ENCODE measurements at places on chromosomes 3 and 15. TPM values are rescaled to one million over a fixed set of nuclear protein-coding genes. Genes with fewer than 3 reads are reported as not detected.

- no peaks in the 10 kb centered on the region for H3K36me3 ChIP-seq
- H3K27me3 ChIP-seq = no peaks in the 10 kb centered on the region
- H3K4me1 ChIP-seq = no peaks in the 10 kb centered on the region
- no peak overlapping the region for H3K4me3 ChIP-seq
- no peak overlapping the region for H3K27ac ChIP-seq
- DNase-seq = no peak
Observed at GRCh38 chr15:33926260-33926659, 42.0 kb upstream of the CHRM5 start.

The CCR8 gene
- 0.77 TPM for total RNA-seq

The MORC1 gene
- total RNA-seq = not detected

- no peak for DNase-seq
- peaks cover 10% of the 10 kb centered on the region for H3K4me1 ChIP-seq
- no peaks in the 10 kb centered on the region for H3K36me3 ChIP-seq
- no peak overlapping the region for H3K4me3 ChIP-seq
Observed at GRCh38 chr3:129052675-129053074, 7.9 kb upstream of the GP9 start.

DNA sequence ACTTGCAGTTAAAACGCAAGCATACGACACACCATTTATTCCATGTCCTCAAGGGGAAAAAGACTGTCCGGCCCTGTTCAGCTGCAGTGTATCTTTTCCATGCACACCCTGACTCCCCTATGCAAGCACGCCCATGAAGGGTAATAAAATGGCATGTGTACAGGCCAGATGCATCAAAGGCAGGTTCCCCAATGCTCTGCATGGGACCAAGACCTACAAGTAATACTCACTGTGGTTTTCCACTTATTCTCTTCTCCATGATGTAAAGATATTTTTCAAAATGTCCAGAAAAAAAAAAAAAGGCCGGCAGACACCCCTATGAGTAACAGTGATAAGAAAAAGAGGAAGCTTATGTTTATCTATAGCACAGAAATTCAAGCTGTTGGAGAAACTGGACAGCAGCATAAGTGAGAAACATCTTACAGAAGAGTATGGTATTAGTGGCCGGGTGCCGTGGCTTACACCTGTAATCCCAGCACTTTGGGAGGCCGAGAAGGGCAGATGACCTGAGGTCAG, 70.8 kb downstream of the MCF2L2 start:
- no peak for DNase-seq
- H3K4me1 ChIP-seq = peaks cover 9% of the 10 kb centered on the region
- no peak overlapping the region for H3K4me3 ChIP-seq
- H3K27me3 ChIP-seq = no peaks in the 10 kb centered on the region

The IFT57 gene
- 29.6 TPM for total RNA-seq

The ILDR1 gene
- total RNA-seq = 0.09 TPM

The EBLN2 gene
- 4.7 TPM for total RNA-seq

The RAD51 gene
- total RNA-seq = 73.5 TPM

- H3K36me3 ChIP-seq = no peaks in the 10 kb centered on the region
- H3K27me3 ChIP-seq = peaks cover 8% of the 10 kb centered on the region
- no peak overlapping the region for H3K4me3 ChIP-seq
- H3K27ac ChIP-seq = no peak overlapping the region
- no peak for DNase-seq
- H3K4me1 ChIP-seq = no peaks in the 10 kb centered on the region
Observed at GRCh38 chr3:50264964-50265485, 3.9 kb upstream of the SEMA3B start.

The RTP4 gene
- 3.1 TPM for total RNA-seq

The PRSS50 gene
- total RNA-seq = not detected

GRCh38 chr3:60854791-60855190, 396.5 kb downstream of the FHIT start:
- DNase-seq = no peak
- no peaks in the 10 kb centered on the region for H3K36me3 ChIP-seq
- H3K27ac ChIP-seq = no peak overlapping the region

The GATA2 gene
- 0.07 TPM for total RNA-seq

GRCh38 chr3:194380326-194380725, 10.8 kb upstream of the LRRC15 start:
- no peaks in the 10 kb centered on the region for H3K36me3 ChIP-seq
- no peak overlapping the region for H3K4me3 ChIP-seq
- H3K4me1 ChIP-seq = no peaks in the 10 kb centered on the region
- DNase-seq = no peak
- no peak overlapping the region for H3K27ac ChIP-seq
- peaks cover 3% of the 10 kb centered on the region for H3K27me3 ChIP-seq

- H3K4me3 ChIP-seq = no peak overlapping the region
- DNase-seq = no peak
- H3K27ac ChIP-seq = no peak overlapping the region
- H3K27me3 ChIP-seq = no peaks in the 10 kb centered on the region
Observed at GRCh38 chr15:52255935-52256334, 39.7 kb downstream of the MYO5C start.

- H3K27me3 ChIP-seq = no peaks in the 10 kb centered on the region
- H3K27ac ChIP-seq = no peak overlapping the region
- H3K36me3 ChIP-seq = no peaks in the 10 kb centered on the region
- no peak overlapping the region for H3K4me3 ChIP-seq
- no peak for DNase-seq
Observed at GRCh38 chr3:130755666-130756065, 9.0 kb upstream of the PIK3R4 start.

GRCh38 chr3:48190911-48191310, 2.7 kb upstream of the CDC25A start:
- H3K27ac ChIP-seq = no peak overlapping the region
- H3K4me1 ChIP-seq = peaks cover 13% of the 10 kb centered on the region
- H3K4me3 ChIP-seq = no peak overlapping the region
- peaks cover 11% of the 10 kb centered on the region for H3K27me3 ChIP-seq
- DNase-seq = no peak

The HIGD2B gene
- total RNA-seq = not detected

GRCh38 chr15:68817304-68818065, 3.2 kb downstream of the ANP32A start:
- peak overlapping the region; percentile 99 for H3K27ac ChIP-seq
- H3K36me3 ChIP-seq = peaks cover 37% of the 10 kb centered on the region
- H3K4me1 ChIP-seq = peaks cover 40% of the 10 kb centered on the region
- DNase-seq = peak; percentile 84
- peak overlapping the region; percentile 96 for H3K4me3 ChIP-seq
- no peaks in the 10 kb centered on the region for H3K27me3 ChIP-seq

DNA sequence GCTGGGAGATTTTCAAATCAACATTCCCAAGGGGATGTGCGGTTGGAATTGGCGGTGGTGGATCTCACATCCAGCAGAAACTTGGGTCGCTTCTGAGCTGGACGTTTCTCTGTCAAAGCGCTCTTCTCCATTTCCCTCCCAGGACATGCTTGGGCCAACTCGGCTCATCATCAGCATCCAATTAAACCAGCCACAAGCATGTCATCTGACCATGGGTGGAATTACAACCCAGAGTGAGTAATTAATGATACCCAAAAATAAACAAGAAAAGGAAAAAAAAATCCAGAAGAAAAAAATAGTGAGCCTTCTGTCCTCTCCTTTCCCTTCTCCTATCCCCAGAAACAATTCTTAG, 111.2 kb downstream of the XXYLT1 start:
- H3K4me3 ChIP-seq = no peak overlapping the region
- H3K4me1 ChIP-seq = peaks cover 24% of the 10 kb centered on the region
- no peak overlapping the region for H3K27ac ChIP-seq
- DNase-seq = no peak
- peaks cover 6% of the 10 kb centered on the region for H3K36me3 ChIP-seq
- H3K27me3 ChIP-seq = no peaks in the 10 kb centered on the region

The CLDN11 gene
- total RNA-seq = not detected

The PIF1 gene
- total RNA-seq = 36.3 TPM

The TARS3 gene
- total RNA-seq = 10.3 TPM

The SNX22 gene
- 0.79 TPM for total RNA-seq

DNA sequence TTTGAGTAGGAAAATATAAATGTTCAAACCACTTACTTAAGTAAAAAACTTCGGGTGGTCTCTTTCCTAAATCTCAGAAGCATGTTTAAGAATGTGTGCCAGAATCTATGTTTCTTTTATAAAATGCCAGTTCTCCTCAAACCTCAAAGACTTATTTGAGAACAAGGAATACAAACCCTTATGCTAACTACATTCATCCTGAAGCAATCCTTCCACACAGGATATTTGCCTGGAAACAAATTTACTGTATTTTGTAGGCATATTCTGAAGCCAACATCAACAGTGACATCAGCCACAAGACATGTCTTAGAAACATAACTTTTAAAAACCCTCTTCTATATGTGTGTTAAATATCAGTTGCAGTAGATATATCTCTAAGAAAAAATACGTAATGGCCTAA, 1077.0 kb downstream of the ROBO1 start:
- H3K4me1 ChIP-seq = no peaks in the 10 kb centered on the region
- H3K36me3 ChIP-seq = no peaks in the 10 kb centered on the region
- no peak overlapping the region for H3K27ac ChIP-seq
- H3K27me3 ChIP-seq = no peaks in the 10 kb centered on the region
- no peak for DNase-seq
- H3K4me3 ChIP-seq = no peak overlapping the region

GRCh38 chr3:105425153-105425502, 58.4 kb downstream of the ALCAM start:
- H3K27ac ChIP-seq = no peak overlapping the region
- peaks cover 4% of the 10 kb centered on the region for H3K27me3 ChIP-seq
- DNase-seq = no peak
- H3K4me3 ChIP-seq = no peak overlapping the region

GRCh38 chr3:178238179-178238578, 298.1 kb upstream of the KCNMB2 start:
- no peak overlapping the region for H3K27ac ChIP-seq
- H3K4me1 ChIP-seq = no peaks in the 10 kb centered on the region
- no peak for DNase-seq
- H3K36me3 ChIP-seq = no peaks in the 10 kb centered on the region
- no peaks in the 10 kb centered on the region for H3K27me3 ChIP-seq

DNA sequence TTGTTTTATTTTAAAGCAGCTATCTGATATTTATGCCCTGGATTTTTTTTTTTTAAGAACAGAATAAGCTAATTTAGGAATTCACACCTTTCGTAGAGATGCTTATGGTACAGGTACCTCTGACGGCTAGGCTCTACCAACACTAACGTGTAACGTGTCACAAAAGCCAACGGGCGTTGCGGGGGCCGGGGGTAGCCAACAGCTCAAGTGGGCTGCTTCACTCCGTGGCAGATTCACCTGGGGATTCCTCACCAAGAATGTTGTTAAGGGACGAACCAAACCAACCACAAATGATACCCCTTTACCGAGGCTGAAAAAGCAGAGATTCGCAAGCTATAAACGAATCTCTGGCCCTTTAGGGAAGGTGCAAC, 1.0 kb downstream of the TMCC1 start:
- H3K27me3 ChIP-seq = no peaks in the 10 kb centered on the region
- H3K4me1 ChIP-seq = peaks cover 46% of the 10 kb centered on the region
- peak overlapping the region; percentile 85 for H3K27ac ChIP-seq
- no peaks in the 10 kb centered on the region for H3K36me3 ChIP-seq

DNA sequence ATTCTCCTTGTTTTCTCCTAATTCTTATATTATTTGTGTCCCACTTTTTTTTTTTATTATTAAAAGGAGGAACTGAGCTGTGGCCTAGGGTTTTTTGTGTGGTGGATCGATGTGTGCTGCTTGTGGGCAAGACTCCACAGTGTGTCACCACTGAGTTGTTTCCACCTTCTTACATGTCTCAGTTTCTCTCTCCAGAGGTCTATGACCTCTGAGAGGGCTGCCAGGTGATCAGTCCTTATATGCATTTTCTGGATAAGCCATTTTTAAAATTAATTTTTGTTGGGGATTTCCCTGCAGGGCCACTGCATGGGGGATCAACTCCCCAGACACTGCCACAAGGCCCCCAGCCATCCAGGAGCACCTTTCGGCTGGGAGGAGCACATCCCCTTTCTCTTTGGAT, 27.8 kb downstream of the IQCF6 start:
- H3K36me3 ChIP-seq = no peaks in the 10 kb centered on the region
- H3K27ac ChIP-seq = no peak overlapping the region
- H3K27me3 ChIP-seq = peaks cover 7% of the 10 kb centered on the region
- H3K4me1 ChIP-seq = peaks cover 13% of the 10 kb centered on the region

The TRH gene
- not detected for total RNA-seq

The TP63 gene
- total RNA-seq = 0.33 TPM

DNA sequence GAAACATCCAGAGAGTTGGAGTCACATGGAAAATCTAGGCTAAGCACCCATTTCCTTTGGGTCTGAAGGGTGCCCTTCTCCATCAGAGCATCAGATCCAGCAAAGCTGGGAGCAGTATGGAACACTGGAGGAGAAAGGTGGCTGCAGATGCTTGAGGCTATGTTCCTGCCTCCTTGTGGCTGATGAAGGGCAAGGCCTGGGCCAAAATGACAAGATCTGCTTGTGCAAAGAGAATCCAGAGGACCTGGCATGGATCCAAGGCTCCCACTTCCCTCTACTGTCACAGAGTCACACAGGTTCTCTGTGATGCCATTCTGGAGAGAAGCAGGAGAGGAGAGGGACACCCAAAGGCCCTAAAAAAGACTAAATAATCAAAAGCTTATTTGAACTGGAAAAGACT, 9.2 kb upstream of the ATP8B4 start:
- peaks cover 2% of the 10 kb centered on the region for H3K27me3 ChIP-seq
- peaks cover 17% of the 10 kb centered on the region for H3K4me1 ChIP-seq
- H3K27ac ChIP-seq = no peak overlapping the region
- peak; percentile 22 for DNase-seq
- peaks cover 10% of the 10 kb centered on the region for H3K36me3 ChIP-seq

The LRRC34 gene
- total RNA-seq = 3.8 TPM

DNA sequence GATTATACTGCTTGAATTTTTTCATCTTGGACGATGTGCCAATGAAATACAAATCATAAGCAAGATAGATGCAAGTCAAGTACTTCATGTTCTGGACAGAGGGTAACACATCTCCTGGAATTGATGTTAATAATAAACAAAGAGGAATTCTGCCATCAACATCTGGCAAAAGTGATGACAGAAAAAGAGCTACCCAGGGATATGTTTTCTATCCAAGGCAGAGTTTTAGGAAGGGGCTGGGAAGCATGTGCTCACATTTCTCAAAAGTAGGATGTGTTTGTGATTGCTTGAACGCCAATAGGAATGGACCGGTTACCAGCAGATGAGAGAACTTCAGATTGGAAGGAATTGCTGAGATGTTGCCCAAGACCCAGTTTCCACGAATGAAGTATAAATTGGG, 242.6 kb upstream of the AGTR1 start:
- no peak for DNase-seq
- H3K4me1 ChIP-seq = no peaks in the 10 kb centered on the region
- no peaks in the 10 kb centered on the region for H3K27me3 ChIP-seq
- H3K27ac ChIP-seq = no peak overlapping the region

The SLC22A13 gene
- 0.21 TPM for total RNA-seq

The FGD5 gene
- 0.09 TPM for total RNA-seq

Measured in activated CD4-positive, alpha-beta T cell treated with anti-CD3 and anti-CD28 coated beads for 36 hours (primary cell).